ENCODE measurements at places on chromosomes 11 and 22.

- DNase-seq: no peak
These were observed 34.5 kb upstream of the RTL6 start for GRCh38 chr22:44532552-44532951.

GRCh38 chr11:121588747-121589146 is 136.0 kb upstream of the SORL1-AS1 start:
- no peak for DNase-seq

DNA sequence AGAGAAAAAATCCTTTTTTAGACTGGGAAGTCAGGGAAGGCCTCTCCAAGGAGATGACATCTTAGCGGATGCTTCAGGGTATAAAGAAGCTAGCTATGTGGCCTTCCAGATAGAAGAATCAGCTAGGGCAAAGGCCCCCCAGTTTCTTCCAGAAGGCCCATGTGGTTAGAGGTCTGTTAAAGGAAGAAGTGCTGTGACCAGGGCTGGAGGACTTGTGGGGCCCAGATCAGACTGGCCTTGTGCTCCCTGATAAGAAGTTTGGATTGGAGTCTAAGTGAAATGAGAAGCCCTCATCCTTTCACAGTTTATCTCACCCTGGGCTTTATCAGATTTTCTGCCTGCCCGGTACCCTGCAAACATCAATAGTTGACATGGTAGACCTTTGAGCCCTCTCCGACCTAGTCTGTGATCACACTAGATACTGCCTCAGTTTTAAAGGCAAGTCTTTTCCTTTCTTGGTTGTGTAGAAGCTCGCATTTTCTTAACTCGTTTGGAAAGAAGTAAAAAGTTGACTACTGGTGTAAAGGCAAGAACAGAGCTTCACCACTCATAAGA is 7.8 kb downstream of the AMPD3 start:
- DNase-seq: no peak

- no peak for DNase-seq
These were observed 629.9 kb downstream of the JRKL start for GRCh38 chr11:97019754-97020153.

- no peak for DNase-seq
These were observed 43.7 kb downstream of the CD82 start for GRCh38 chr11:44608991-44609782.

Measured in stimulated activated CD4-positive, alpha-beta T cell treated with anti-CD3 and anti-CD28 coated beads, TNF-alpha, amount 100 ng/mL, for 24 hours (primary cell).